ENCODE measurements at places on chromosomes 2 and 18.

GRCh38 chr2:36477746-36478145 lies 120.2 kb downstream of the FEZ2 start:
- DNase-seq: no peak

- DNase-seq: no peak
Measured at GRCh38 chr18:54359233-54359632, 1.5 kb downstream of the C18orf54 start.

DNA sequence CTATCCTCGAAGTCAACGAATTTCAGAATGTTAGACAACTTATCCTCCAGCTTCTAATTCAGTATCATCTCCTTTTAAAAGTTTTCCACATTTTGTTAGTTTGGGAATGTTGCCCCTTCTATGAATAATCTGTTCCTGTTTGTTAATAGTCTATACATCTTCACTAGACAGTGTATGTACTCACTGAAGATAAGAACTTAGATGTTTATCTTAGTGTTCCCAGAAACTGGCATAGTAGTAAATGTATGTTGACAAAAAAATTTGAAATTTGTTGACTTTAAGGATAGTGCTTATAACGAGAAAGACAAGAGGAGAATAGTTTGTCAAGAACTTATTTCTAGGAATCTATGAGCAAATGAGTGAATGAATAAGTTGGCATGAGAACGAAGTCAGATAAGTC lies 162.0 kb upstream of the GULP1 start:
- DNase-seq: no peak

DNA sequence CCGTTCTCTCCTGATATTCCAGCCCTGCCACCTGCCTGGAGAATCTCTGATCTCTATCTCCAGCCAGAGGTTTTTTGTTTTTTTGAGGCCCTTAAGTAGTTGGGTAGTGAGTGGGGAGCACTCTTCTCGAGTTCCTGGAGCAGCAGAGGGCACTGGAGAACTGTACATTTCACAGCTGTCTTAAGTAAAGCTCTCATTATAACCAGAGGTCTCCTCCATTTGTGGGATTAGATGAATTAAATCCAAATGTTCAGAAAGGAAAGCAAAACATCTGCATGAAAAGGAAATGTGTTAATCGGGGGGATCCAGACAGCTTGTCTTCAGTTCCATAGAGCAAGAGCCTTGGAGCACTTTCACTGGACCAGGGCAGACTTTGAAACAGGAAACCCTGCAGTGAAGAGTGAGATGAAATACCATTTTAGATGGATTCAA lies 32.8 kb downstream of the AOX1 start:
- DNase-seq: no peak

DNA sequence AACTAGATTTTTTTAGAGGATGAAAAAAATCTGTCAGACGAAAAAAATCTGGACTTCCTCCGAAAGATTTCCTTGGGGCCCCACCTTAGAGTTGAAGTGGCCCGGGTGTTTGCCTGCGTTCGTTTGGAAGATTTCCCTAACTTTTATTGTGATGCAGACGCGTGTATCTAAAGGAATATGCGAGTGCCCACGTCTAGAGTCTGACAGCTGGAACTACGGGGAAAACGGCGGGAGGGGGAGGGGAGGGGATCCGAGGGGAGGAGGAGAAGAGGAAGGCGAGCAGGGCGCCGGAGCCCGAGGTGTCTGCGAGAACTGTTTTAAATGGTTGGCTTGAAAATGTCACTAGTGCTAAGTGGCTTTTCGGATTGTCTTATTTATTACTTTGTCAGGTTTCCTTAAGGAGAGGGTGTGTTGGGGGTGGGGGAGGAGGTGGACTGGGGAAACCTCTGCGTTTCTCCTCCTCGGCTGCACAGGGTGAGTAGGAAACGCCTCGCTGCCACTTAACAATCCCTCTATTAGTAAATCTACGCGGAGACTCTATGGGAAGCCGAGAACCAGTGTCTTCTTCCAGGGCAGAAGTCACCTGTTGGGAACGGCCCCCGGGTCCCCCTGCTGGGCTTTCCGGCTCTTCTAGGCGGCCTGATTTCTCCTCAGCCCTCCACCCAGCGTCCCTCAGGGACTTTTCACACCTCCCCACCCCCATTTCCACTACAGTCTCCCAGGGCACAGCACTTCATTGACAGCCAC lies 2.4 kb upstream of the SP9 start:
- DNase-seq: no peak

DNA sequence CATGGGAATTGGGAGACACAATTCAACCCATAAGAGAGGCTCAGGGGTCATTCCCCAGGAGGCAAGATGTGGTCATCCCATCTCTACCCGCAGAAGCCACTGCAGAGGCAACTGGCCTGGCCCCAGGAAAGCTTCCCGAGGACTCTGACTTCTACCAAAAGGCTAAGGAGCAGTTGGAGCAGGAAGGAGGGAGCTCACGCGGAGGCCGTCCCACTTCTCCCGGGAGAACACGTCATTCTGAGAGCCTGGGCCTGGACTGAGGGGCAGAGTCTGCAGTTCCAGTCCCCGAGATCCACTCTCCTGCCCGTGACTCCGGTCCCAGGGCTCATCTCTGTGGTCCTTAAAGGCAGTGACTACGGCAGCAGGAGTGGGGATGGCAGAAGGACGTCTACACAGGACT lies 69.0 kb upstream of the TAF1B start:
- DNase-seq: no peak

- no peak for DNase-seq
Measured at GRCh38 chr18:56377231-56377630, 261.2 kb downstream of the TXNL1 start.

- DNase-seq: no peak
Measured at GRCh38 chr2:135960656-135961551, 24.5 kb downstream of the DARS1 start.

GRCh38 chr2:233799087-233799665 lies 21.0 kb downstream of the MROH2A start:
- no peak for DNase-seq

GRCh38 chr18:35183886-35184285 lies 56.9 kb upstream of the ZNF397 start:
- DNase-seq: no peak

DNA sequence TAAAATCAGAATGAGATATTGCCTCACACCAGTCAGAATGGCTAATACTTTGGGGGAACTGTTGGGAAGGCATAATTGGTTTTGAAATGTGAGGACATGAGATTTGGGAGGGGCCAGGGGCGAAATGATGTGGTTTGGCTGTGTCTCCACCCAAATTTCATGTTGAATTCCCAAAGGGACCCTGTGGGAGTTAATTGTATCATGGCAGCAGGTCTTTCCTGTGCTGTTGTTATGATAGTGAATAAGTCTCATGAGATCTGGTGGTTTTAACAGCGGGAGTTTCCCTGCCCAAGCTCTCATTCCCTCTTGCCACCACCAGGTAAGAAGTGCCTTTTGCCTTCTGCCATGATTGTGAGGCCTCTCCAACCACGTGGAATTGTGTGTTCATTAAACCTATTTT lies 59.6 kb downstream of the CSRNP3 start:
- no peak for DNase-seq

- DNase-seq: no peak
Measured at GRCh38 chr2:1873343-1873742, 129.0 kb upstream of the PXDN start.

- DNase-seq: no peak
Measured at GRCh38 chr2:241701149-241701398, 765 bp upstream of the ING5 start.

- no peak for DNase-seq
Measured at GRCh38 chr2:104406261-104406726, 447.6 kb upstream of the POU3F3 start.

DNA sequence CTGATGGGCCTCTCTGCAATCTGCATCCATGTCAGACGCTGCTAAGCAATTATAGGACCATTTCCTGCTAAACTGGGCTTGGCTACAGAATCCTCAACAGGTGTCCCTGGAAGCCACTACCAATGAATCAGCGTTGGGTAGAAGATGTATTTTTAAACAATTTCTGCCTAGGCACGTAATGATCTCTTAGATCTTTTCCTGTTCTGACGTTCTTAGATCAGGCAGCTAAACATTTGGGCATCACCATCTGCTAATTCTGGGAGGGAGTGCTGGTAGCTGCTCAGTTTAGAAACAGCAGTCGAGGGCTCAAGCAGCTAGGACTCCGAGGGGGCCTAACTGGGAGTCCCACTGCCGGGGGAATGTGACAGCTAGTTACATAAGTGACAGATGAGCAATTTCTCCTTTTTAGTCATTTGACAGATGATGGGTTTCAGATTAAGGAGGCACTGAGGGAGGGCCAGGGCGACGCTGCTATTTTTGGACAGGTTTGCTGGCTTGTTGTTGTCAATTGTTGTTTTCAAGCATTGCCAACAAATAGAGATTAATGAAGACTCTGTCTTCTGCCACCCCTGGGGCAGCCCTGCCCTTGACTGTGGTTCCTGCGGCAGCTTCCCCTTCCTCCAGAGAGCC lies 92.7 kb downstream of the MRO start:
- no peak for DNase-seq

GRCh38 chr18:2854875-2855274 lies 8.1 kb downstream of the EMILIN2 start:
- no peak for DNase-seq

DNA sequence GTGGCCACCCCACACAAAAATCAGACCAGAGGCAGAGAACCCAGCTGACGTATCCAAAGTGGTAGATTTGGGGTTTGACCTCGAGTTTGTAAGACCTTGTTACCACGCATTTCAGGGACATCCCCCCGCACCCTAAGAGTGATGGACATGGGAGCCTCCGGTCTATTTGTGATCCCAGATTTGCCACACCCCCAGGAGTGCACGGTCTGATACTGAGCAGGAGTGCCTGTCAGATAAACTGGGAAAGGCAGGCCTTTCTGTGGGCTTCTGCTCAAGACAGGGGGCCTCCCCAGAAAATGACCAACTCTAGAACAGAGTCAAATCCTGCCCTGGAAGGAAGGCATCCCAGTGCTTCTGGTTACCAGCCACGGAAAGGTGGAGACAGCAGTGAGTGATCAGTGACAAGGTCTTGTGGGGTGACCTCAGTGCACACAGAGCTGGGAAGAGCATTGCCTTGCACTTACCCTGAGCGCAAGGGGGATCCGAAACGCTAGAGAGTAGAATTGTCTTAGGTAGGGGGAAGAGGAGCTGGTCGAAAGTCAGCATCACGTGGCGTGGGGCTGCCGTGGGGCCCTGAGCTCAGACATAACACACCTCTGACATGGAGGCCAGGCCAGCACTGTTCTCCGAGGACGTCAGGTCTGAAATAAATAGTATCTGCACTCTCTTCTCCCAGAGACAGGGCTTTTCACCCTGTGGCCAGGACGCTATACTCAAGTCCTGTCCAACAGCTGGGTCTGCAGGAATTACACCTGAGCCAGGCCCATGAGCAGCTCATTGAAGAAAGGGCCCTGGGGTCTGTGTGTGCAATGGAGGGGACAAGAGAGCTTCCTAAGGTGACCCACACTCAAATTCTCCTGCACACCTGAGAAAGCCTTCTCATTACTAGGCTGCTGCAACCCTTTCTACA lies 242.4 kb upstream of the SALL3 start:
- no peak for DNase-seq

DNA sequence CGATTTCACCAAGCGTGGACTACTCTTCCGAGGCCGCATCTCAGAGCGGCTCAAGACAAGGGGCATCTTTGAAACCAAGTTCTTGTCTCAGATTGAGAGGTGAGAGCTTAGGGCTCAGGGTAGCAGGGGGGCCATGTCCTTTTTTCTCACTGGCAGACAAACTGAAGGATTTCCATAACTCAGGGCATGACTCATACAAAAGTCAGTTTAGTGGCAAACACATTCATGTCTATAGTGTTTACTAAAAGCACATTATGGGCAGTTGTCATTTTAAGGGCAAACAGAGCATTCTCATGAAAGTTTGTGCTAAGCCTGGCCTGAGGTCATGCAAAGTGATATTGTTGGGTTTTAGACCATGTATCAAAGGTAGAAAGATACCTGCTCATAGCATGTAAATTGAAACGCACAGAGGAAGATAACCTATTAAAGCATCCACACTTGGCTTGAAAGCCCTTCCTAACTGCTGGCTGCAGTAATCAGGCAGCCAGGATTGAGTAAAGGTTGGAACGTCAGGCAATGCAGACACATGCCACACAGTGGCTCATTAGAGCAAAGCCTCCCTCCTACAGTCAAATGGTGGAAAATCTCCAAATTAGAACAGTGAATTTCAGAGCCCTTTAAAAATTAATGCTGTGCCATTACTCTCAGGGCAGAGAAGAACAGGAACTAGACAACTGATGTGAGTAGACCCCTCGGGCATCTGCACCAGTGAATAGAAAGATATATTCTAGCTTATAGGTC lies 54.2 kb downstream of the HK2 start:
- DNase-seq: no peak

DNA sequence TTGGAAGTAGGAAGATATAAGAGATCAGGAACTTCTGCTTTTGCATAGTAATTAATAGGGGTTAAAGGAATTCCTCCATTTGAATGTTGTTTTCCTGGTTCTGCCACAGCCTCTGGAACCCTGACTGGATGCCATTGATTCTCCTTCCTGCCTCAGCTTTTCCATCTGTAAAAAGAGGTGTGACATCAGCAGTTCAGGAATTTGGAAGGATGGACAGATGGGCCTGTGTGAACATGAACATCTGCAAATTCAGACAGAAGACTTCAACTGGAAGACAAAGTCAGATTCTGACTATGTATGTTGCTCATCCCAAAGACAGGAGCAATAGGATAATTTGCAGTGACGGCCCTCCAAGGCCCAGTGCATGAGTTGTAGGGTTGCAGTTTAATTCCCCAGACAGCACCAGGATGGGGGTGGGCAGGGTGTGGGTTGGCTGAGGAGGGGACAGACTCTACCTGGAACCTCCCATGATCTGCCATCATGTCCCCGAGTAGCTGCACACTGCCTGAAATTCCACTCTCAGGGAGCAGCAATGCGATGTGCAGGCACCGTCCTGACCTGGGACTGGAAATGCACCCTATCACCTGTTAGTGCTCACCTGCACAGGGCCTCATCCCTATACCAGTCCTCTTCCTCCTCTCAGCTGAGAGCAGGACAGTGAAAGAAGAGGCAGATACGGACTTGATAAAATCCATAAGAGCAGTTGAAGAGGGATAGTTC lies 98.9 kb upstream of the EPAS1 start:
- no peak for DNase-seq

GRCh38 chr2:219684721-219685689 lies 57.6 kb downstream of the SLC4A3 start:
- no peak for DNase-seq

- DNase-seq: no peak
Measured at GRCh38 chr2:110802208-110802932, 70.0 kb downstream of the ACOXL start.

GRCh38 chr18:35432565-35433001 lies 55.4 kb upstream of the ZNF396 start:
- no peak for DNase-seq

GRCh38 chr2:191637182-191638078 lies 40.5 kb upstream of the NABP1 start:
- no peak for DNase-seq

Data from T follicular helper cell (primary cell).